ENCODE measurements at places on chromosomes 12 and 14.

GRCh38 chr12:95216711-95217376 lies 423 bp downstream of the FGD6 start:
- DNase-seq: no peak

- DNase-seq: no peak
Observed at GRCh38 chr12:63353559-63353958, 202.6 kb upstream of the AVPR1A start.

DNA sequence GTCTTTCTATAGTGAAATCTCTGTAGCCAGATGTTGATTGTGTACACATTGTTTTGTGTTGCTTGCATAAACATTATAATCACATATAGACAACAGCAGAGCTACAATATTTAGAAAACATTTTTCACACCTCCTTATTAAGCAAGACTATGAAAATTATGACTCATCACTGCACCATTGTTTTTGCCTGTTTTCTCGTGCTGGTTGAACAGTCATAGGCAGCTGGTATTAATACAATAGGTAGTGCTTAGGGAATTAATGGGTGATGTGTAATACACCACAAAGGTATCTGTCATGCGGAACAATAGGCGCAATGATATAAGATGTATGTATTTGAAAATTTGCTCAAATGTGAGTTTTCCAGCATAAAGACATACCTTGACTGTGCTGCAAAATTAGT lies 449.3 kb downstream of the FOXG1 start:
- no peak for DNase-seq

DNA sequence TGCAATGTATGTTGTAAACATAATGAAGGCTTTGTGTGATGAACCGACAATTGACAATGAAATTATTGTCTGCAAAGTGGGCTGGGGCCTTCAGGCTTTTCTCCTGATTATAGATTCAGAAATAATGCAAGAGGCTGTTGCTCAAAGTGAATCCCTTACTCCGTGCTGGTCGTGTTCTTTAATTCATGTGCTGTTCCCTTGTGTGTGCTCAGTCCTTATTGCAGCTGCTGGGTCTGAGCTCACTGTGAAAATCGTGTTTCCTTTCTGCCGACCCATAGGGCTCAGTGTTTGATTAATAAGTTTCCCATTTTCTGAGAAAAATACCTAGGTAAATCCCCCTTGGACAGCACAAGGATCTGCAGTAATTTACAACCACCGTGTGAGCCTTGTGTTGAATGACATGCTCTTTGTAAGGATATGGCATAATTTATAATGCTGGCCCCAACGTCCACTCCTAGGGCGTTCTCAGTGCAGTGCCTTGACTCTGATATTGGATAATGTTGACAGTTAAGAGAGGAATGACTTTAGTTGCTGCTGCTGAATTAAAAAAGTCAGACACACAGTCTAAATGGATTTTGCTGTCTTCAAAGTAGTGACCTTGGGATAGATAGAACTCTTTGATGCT lies 81.6 kb downstream of the RGS6 start:
- DNase-seq: no peak

- no peak for DNase-seq
Observed at GRCh38 chr14:35235840-35236239, 56.3 kb upstream of the PSMA6 start.

- no peak for DNase-seq
Observed at GRCh38 chr12:98402671-98403070, 112.7 kb upstream of the TMPO start.

GRCh38 chr12:15693228-15693911 lies 95.8 kb downstream of the EPS8 start:
- no peak for DNase-seq

DNA sequence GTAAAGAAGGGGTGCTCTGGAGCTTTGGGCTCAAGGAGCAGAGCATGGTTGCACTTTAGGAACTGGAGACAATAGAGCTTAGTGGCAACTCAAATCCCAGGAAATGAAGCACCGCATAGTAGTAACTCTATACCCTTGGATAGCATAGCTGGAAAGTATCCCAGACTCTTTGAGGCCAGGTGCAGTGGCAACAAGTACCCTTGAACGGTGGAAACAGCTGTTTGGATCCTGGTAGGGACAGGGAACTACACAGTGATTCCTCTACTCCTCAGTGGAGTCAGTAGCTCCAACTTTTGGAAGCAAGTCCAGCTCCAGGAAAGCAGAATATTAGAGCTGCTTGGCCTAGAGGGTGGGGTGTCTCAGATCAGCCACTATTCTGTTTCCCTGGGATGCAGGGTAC lies 129.0 kb upstream of the WSCD2 start:
- DNase-seq: no peak

GRCh38 chr14:80095623-80096022 lies 115.7 kb downstream of the DIO2 start:
- DNase-seq: no peak

Measured in caudate nucleus (tissue), 63 donors.